ENCODE measurements at places on chromosomes 1 and 21.

DNA sequence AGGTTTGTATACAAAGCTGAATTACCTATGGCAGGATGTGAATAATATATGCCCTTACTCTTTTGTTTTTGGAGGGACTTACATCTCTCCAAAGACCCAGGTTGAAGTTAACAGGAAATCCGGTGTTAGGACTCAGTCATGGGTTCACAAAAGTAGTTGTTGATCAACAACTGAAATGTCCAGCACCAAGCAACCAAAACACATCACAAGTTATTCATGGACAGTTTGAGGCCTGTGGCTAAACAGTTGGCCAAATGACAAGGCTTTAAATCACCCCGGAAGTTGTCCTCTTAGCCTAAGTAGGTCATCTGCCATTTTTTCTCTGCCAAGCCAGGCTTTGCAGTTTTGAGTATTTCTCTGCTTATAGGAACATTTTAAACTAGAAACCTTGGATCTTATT lies 89.9 kb downstream of the CD247 start:
- no peak for DNase-seq

GRCh38 chr1:232676307-232676706 lies 46.4 kb upstream of the SIPA1L2 start:
- DNase-seq = no peak

DNA sequence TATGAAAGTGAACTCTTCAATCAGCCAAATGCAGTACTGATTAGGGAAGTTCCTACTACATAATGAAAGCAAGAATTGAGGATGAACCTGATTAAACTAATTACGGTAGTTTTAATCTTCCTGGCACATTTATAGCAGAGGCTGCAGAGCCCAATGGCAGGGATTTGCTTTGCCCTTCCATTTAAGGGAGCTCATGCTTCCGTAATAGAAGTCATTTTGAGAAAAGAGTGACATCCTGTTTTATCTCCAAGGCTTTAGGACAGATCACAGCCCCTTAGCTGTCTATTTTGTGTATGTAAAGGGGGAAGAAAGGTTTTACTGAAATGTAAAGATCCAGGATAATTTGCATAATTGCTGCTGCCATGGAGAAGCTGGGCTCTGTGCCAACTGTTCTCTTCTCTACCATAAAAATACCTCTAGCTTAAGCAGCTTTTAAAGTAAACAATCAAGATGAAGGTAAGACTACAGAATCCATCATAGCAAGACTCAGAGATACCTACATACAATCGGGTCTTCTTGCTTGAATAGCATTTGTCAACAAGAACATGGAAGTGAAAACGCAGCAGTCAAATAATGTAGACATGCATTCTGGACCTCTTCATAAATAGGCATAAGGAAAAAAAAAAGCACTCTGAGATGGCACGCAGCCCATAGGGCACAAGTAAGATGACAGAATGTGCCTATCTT lies 62.5 kb downstream of the ASH1L start:
- peak; percentile 91 for DNase-seq

DNA sequence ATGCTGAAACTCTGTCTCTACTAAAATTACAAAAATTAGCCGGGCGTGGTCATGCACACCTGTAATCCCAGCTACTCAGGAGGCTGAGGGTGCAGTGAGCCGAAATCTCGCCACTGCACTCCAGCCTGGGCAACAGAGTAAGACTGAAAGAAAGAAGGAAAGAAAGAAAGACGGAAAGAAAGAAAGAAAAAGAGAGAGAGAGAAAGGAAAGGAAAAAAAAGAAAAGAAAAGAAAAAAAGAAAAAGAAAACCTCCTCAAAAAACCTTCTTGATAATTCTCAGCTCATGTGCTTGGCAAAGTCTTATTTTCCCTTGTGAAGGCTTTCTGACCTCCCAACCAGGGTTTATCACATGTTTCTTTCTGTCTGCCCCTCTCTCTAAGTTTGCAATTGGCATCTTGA lies 7.3 kb downstream of the NID1 start:
- no peak for DNase-seq

DNA sequence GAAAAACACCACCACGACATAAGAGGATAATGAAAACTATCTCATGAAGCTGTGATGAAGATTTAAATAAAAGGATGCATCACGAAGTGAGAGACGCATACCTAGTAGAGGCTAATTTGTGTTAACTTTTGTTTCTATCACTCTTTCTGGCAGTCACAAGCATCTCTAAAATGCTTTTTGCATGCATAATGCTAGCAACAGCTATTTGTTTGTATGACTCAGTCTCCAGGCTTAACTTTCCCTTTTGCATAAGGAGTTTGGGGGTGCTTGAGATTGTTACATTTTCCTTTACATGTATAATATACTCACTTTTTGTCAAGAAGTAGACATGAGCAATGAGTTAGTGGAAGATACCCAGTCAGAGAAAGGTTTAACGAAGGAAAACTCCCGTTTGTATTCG lies 385.4 kb downstream of the DISC1 start:
- DNase-seq = no peak

Data from A673 (cell line).